ENCODE measurements at places on chromosomes 1 and 21. TPM values are rescaled to one million over a fixed set of nuclear protein-coding genes. Genes with fewer than 3 reads are reported as not detected.

DNA sequence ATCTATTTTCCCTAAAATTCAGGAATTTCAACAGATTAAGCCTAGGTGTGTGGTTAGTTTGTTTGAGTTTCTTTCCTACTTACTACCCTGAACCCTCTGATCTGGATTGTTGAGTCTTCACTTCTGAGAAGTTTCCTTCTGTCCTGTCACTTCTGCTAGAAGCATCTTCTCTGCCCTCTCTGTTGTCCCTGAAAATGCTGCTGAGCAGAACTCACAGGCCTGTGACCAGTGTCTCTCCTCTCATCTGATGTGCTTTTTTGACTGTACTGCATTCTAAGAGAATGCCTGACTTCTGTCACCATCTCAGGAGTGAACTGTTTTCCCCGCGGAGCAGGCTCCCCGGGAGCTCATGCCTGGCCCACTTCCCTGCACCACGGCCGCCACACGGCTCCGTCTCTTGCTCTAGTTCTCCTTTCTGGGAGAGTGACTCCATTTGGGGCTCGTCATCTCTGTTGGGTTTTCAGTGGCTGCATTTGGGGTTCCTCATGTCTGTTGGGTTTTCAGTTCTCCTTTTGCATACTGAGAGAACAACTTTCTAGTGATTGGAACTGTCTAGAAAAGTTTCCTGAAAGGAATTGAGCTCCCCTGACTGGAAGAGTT is 77.9 kb downstream of the POFUT2 start:
- no peak for DNase-seq

DNA sequence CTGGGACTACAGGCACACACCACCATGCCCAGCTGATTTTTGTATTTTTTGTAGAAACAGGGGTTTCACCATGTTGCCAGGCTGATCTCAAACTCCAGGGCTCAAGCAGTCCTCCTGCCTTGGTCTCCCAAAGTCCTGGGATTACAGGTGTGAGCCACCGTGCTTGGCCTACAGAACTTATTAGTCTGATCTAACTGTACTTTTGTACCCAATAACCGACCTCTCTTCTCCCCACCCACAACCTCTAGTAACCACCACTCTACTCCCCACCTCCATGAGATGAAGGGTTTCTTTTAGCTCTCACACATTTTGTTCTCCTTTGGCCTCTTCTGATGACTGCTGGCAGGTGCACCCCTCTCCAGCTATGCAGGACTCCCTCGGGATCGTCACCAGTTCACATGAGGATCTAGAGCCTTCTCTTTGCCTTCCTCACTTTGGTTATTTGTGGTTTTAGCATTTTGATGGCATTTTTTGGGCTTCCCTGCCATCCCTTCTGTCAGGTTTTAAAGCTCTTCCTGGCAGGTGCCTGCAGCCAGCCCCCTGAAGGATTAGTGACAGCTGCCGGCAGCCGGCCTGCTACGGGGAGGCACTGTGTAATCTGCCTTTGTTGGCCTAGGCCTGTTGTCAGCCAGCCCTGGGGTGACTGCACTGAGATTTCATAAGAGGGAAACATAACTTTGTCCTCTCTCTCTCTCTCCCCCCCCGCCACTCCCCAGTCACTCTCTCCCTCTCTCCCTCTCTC is 99.8 kb upstream of the ATP1A1 start:
- no peak for DNase-seq

GRCh38 chr1:42000766-42001165 is 82.0 kb upstream of the HIVEP3 start:
- no peak for DNase-seq

GRCh38 chr1:30450148-30450817 is 273.1 kb downstream of the MATN1 start:
- DNase-seq, result no peak

Gene LAD1
- 35.3 TPM for total RNA-seq

Gene LCE1E
- total RNA-seq, result not detected

Gene H6PD
- 40.7 TPM for total RNA-seq

Gene CD55
- 356 TPM for total RNA-seq
